Hypothalamus (tissue), 51 donors: ENCODE measurements at places on chromosomes 11 and 22.

DNA sequence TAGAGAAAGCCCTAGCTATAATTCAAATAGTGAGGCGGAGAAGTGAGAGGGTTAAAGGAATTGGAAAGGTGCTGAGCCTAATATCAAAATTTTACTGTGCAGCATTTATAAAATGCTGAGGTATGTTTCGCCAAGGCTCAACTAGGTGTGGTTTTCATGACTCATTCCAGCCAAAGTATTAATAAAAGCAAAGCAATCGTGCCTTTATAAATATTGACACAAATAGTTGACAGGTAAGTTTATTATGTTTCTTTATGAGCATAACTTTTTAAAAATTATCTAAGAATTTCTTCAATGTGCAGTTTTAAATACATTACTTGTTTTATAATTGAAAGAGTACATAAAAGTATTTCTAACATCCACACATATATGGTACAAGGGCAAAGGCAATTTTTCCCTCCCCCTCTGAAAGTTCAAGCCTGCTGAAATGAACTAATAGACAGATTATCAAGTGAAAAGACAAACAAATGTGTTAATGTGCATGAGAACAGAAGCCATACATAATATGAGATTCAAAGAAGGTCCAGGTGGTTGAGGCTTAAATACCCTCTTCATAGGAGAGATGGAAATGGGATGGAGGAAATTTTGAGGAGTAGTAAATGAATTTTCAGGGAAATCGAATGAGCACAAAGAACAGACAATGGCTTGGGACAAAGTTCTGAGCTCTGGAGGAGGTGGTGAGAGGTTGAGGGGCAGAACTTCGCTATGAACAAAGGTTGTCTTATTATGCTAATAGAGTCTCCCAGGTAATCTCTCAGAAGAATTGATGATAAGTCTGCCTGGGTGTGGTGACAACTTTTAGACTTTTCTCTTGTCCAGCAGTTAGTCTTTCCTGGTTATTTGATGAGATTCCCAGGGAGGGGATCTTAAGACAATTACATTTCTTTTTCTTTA is 326.5 kb downstream of the BUD13 start:
- no peak for DNase-seq

DNA sequence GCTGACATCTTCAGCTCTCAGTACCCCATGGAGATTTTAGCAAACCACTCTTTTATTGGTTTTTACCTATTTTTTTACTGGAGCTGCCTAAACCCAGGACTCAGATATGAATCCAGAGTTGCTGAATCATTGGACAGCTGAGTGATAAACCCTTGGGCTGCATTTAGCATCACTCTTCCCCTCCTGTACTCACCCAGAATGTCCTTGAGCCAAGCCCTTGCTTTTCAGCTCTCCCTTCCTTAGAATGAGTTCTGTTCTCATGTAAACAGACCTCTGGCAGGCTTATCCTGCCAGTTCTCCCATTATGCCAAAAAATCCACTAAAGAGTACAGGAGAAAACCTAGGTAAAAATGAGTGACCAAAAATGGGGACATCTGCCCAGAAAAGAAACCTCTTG is 200.1 kb upstream of the POU2AF2 start:
- no peak for DNase-seq

DNA sequence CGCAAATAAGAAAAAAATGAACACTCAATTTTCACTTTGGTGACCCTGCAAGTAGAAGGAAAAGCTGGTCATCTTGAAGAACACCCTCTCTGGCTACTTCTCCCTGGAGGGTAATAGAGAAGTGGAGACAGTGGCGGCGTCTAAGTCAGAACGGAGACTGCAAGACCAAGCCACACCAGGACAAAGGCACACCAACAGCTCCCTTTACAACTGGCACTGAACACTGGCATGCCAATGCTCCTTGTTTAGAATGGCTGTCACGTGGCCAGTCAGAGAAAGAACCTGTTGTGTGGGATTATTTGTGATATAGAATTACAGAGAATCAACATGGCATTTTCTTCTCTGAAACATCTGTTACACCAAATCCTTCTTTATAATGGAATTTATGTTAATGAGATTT is 61.3 kb upstream of the YPEL1 start:
- DNase-seq = no peak

DNA sequence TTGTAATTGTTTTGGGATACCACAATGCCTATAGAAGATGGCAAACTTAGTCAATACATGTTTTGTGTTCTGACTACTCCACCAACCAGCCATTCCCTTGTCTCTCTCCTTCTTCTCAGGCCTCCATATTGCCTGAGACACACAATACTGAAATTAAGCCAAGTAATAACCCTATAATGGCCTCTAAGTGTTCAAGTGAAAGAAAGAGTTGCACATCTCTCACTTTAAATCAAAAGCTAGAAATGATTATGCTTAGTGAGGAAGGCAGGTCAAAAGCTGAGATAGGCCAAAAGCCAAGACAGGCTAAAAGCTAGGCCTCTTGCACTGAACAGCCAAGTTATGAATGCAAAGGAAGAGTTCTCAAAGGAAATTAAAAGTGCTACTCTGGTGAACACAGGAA is 318.7 kb downstream of the TTC28 start:
- DNase-seq = no peak

GRCh38 chr11:133898770-133899115 is 53.4 kb upstream of the SPATA19 start:
- no peak for DNase-seq

- DNase-seq = no peak
Observed at GRCh38 chr11:27786331-27786730, 86.1 kb upstream of the BDNF start.
